Breast epithelium (tissue), 4 donors: ENCODE measurements at places on chromosomes 13 and 19.

DNA sequence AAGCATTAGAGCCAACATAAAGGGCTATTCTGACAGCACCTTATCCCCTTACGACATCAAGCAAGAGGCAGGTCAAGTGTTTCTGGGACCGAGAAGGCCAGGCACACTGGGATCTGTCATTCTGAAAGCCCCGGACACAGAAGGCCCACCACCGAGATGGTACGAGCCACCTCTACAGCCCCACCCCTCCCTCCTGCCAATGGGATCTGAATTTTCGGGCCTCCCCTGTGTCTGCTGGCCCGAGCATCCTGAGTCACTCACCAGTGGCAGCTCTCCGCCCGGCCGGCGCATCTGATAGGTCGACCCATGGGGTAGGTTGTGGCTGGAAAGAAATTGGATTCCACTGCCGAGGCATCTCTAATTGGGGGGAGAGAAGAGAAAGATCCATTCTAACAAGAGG, 2.6 kb downstream of the TIMM44 start:
- no peak for DNase-seq

- no peak for DNase-seq
These were observed 458.9 kb downstream of the COG6 start for GRCh38 chr13:40114305-40114896.

DNA sequence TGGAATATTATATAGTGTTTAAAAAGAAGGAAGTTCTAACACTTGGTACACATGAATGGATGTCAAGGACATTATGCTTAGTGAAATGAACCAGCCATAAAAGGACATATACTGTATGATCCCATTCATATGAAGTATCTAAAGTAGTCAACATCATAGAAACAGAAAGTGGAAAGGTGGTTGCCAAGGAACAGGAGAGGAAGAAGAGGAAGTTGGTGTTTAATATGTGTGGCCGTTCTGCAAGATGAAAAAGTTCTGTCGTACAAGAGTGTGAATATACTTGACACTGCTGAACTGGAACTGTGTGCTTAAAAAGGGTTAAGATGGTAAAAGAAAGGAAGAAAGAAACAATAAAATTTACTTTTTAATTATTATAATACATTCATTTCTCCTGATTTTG, 33.1 kb upstream of the C1QTNF9 start:
- DNase-seq: no peak

GRCh38 chr19:13920940-13921747, 15.1 kb downstream of the CC2D1A start:
- DNase-seq: no peak

DNA sequence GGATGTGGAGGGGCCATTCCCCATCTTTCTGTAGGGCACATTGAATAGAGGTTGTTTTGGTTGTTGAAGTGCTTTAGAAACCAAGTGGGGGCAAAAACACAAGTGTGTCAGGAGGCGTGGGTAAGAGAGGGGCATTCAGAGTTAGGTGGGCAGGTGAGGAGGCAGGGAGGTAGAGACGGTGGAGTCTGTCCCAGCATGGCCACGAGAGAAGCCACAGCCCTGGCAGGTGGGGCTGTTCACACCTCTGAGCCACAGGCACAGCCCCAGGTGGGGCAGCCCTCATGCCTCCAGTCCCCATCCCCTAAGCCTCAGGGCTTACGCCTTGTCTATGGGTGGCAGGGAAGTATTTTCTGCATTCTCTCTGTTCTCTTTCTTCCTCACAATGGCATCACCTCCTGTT, 43.7 kb downstream of the KCTD15 start:
- no peak for DNase-seq

DNA sequence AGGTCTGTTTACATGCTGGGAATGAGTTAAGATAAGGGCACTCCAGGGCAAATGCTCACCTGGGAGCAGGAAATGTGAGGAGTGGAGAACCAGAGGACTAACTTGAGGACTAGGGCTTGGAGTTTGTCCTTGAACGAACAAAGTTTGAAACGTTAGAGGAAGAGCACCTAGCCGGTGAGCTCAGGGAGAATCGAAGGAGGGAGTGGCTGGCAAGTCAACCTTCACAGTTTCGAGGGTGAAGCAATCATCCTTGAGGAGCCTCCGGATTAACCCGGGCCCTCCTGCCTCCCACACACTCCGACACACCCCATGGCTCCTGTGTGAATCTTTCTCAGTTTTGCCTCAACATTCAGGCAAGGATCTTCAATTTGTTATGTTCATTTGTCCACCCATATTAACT, 58.6 kb downstream of the LMO7 start:
- no peak for DNase-seq

GRCh38 chr13:36130552-36131221, 495 bp downstream of the DCLK1 start:
- DNase-seq: no peak

DNA sequence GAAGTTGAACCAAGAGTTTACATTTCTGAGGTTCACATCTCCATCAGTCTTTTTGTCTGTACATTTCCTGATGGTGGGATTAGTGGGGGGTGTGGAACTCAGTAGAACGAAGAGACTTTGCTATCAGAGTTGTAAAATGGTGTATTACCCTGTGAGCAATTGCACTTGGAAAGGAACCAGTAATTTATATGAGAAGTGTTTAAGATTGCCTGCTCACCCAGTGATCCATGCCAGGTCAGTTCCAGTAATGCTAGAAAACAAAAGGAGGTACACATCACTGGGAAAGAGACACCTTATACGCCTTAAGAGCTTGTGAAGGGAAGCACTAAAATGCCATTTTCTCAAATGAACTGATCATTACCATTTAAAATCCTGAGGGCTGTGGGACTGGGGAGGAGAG, 7.5 kb upstream of the DACH1 start:
- no peak for DNase-seq
